GM12892 (cell line): ENCODE measurements at places on chromosomes 2 and 18.

- no peak for DNase-seq
These were observed 219.9 kb downstream of the PIK3C3 start for GRCh38 chr18:42174909-42175308.

GRCh38 chr2:100267751-100268150, 54.5 kb downstream of the LONRF2 start:
- DNase-seq: no peak

GRCh38 chr2:49686897-49687442, 532.7 kb upstream of the FSHR start:
- DNase-seq: no peak

- no peak for DNase-seq
These were observed 105.3 kb upstream of the BCL2L11 start for GRCh38 chr2:111015283-111015995.

DNA sequence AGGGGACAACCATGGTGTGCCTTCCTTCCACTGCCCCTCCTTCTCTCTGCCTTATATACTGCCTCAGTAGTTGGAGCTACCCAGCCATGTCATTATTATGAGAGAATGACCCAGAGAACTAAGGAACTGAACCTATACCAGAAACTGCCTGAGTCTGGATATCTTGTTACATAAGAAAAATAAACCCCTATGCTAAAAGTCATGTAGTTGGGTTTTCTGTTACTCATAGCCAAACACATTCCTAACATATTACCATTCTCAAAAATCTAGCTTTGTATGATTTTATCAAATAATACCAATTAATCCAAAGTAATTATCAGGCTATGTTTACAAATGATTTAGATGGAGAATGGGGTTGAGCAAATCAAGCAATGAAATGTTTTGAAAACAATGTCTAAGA, 15.0 kb upstream of the KLF7 start:
- no peak for DNase-seq
